Urothelium cell line (cell line): ENCODE measurements at places on chromosomes 7 and 10.

DNA sequence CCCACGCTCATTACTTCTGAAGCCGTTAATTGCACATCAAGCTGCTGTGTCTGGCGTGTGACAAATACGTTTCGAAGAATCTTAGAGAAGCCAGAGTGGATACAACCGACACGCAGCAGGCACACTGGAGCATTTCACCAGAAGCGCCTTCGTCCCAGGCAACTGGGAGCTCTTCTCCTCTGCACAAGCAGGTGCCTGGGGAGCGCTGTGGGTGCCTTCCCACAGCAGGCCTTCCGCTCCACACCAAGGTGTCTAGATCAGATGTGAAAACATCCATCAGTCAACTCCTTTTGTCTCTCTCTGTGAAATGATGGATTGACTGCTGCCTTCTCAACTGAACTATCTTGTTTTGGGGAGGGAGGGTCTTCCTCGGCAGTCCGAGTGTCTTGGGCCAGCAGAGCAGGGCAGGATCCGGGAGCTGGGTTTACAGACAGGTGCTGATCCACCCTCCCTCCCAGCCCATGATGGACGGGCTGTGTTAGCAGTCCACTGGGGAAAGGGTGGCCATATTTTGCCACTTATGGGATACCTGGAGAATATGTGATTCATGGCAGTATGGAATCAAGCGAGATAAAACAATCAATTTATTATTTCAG, 326.3 kb downstream of the TCERG1L start:
- DNase-seq, result no peak

- DNase-seq, result no peak
Measured at GRCh38 chr10:118449521-118449920, 107.4 kb upstream of the FAM204A start.

DNA sequence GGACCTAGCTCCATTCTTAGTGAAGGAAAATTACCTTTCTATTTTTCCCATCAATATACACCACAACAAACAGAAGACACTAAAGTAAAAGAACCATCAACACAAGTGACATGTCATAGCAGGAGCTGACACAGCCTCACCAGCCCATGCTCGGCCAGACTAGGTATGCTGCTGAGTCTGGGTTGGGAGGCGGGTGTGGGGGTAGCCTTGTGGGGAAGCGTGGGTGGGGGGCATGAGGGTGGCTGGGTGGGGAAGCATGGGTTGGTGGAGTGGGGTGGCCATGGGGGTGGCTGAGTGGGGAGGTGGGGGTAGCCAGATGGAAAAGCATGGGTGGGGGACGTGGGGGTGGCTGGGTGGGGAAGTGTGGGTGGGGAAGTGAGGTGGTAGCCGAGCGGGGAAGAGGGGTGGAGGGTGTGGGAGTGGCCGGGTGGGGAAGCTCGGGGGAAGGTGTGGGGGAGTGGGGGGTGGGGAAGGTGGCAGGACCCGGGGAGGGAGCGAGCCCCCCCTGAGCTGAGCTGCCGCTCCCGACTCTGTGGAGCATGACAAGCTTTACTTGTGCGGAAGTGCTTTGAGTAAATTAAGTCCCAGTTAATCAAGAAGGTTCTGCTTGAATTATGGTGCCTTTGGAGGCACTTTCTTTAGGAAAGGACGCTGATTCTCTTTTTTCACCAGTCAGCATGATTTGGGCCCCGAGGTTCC, 294.6 kb upstream of the ZNF32 start:
- no peak for DNase-seq

DNA sequence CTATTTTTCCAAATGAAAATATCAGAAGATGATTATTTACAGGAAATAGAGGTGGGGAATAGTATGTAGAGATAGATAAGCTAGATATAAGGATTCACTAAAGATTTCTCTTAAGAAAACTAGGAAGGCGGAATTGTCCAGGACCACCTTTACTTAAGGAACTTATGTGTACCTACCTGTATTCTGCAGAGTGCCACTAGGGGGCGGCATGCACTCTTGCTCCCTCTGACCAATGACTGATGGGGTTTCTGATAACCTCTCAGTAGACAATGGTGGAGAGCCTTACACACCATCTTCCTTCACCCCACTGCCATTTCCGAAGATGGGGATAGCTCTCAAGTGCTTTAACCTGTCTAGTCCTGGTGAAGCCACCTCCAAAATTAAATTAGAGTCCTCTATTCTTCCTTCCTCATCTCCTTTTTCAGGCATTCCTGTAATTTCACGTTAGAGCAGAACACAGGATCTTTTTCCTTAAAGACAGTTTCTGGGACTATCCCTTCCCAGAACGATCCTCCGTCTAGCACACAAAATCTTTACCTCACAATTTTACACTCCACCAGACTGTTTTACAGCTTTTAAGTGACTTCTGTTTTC, 453.1 kb downstream of the SORCS1 start:
- DNase-seq, result peak; percentile 53

DNA sequence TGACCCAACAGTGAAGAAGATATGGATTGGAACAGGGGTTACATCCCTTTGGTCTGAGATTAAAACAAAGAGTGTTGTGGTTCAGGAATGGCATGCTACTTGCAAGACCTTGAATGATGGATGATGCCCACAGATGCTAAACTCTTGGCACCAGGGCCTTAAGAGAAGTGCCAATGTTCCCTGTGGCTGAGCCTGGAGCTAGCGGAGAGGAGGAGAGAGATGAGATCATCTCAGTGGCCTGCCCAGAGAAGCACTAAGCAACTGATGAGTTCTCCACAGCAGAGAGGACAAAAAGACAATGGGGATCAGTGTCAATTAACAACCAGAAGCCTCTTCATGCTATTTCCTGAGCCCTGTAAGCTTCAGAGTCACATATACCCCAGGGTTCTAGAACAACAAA, 97.8 kb downstream of the ELAPOR2 start:
- DNase-seq, result no peak

DNA sequence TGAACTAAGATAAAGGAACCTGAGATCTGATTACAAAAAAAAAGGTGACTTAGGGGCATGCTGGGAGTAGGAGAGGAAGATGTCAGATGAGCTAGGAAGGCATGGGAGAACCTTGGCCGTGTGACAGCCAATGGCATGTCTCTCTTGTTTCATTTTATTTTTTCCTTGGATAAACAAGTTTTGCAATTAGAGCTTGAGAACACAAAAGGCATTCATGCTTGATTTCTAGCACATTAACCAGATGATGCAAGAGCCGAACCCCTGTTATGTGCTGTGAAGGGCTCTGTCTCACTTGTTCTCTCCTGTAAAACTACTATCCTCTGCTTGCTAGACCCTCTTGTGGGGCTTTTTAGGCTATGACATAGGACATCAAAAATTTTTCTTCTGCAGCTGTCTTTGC, 134.3 kb upstream of the ASAH2 start:
- no peak for DNase-seq

DNA sequence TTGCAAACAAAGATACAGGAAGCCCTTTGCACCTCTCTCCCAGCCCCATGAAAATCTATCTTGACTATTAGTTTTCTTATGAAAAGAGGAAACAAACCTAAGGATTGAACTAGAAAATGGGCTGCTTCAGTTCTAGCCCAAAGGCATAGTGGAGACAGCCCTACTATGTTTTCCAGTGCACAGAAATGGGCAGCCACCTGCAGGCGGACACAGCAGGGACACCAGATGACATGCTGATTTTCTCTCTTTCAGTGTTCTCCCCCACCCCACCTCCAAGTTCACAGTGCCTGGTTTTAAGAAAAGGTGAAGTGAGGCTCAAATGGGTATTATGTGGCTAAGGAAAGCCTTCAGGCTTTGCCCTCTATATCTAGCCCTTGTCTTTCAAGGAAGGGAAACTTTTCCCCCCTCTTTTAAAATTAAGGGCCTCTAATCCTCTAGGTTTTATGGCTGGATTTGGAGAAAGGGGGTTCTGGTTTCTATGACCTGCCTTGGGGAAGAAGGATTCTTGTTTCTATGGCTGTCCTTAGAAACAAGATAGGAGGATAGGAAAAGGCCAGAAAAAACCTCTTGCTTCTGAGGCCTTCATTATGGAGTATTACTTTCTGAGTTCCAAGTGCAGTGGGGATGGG, 23.5 kb upstream of the DDX50 start:
- DNase-seq, result no peak

- DNase-seq, result no peak
Measured at GRCh38 chr10:130401860-130402765, 265.9 kb downstream of the GLRX3 start.

DNA sequence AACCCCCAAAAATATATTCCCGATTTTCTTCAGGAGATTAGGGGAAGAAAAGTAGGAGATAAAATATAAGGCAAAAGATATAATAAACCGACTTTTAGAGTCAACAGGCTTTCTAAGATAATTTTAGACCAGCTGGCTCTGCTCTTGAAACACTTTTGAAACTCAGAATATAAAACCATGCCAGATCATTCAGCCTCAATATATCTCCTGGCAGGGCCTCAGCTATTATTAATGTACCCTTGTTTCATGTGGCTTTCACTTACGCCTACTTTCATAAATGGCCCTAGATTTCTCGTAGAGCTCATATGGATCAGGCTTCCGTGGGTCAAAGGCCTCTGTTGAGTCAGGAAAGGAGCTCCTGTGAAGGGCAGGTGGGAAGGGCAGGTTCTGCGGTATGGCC, 396.0 kb downstream of the PHTF2 start:
- DNase-seq, result no peak

DNA sequence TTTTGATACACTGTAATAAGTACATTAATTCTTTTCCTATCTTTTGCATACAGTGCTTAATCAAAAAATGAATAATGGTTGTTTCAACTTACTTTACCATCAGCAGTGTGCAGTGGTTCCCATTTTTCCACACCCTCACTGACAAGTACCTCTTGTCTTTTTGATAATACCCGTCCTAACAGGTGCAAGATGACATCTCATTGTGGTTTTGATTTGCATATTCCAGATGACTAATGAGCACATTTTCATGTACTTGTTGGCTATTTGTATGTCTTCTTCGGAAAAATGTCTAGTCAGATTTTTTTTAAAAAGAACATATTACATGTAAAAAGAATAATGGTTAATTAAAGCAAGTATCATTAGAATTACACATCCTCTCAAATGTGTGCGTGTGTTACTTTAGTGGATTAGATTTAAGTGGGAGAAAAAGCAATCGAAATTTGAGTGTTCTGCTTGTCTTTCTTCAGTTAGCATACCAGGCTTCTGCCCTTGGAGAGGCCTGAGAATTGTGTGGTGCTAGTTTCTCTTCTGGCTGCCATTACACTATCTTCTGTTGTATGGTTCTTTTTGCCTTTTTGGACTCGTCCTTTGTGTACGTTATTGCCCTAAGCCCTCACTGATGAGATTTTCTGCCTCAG, 291.2 kb downstream of the AUTS2 start:
- no peak for DNase-seq
